ENCODE measurements at places on chromosomes 3 and 15.

GRCh38 chr15:41656188-41656587 lies 4.0 kb upstream of the MGA start:
- no peak for DNase-seq

DNA sequence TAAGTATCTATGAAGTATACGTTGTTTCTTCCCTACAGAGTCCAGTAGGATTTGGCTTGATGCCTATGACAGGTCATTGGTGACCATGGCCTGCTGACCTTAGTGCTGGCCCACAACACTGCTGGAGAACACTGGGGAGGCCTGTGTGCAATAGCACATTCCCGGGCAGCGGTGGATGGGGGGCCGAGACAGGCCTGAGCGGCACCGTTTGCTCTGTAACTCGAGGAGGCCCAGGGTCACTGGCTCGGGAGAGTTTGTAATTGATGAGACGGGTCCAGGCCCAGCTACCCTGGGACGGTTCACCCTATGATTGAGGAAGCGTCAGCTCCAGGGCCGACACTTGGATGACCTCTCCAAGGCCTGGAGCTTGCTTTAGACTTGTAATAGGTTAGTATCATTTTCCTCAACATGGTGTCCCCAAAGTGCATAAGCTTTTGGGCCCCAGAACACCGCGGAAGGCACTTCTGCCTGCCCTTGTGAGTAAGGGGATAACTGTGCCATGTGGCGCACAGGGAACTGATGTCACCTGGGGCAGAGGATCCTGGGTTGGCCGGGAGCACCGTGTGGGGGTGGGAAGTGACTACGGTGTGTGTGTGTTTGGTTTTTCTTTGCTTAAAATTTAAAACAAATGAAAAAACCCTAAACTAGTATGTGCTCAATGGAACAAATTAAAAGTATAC lies 12.0 kb downstream of the TRPM1 start:
- no peak for DNase-seq

DNA sequence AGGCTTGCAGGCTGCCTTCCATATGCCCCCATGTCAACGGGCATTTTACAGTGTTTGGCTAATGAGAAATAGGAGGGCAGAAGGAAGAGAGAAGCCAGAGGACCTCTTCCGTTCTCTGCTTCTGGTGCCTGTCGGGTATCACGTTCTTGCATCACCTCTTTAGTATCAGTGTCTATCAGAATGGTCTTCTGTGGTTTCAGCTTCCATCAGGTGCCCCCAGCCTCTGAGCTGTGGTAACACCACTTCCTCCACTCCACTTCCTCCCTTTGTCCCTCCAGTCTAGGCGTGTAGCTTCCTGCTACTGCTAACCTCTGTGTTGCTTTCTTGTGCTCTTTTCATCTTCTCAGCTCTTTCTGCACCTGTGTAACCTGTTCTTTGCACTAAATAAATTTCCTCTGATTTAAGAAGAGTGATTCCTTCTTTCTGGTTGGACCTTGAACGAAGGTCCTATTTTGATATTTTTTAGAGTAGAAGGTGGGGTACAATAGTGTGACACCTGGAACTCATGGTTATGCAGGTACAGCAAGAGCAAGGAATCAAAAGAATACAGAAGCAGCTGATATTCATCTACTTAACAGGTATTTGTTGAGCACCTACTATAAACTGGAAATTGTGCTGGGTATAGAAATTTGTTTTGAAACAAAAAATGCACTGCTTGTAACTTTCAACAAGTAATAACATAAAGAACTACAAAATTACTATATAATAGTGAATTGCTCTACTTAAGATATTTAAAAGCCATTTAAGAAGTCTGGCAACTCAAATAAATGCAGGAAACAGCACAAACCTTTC lies 27.4 kb upstream of the FOXB1 start:
- DNase-seq = no peak

GRCh38 chr3:193853511-193854219 lies 260.7 kb downstream of the OPA1 start:
- no peak for DNase-seq

DNA sequence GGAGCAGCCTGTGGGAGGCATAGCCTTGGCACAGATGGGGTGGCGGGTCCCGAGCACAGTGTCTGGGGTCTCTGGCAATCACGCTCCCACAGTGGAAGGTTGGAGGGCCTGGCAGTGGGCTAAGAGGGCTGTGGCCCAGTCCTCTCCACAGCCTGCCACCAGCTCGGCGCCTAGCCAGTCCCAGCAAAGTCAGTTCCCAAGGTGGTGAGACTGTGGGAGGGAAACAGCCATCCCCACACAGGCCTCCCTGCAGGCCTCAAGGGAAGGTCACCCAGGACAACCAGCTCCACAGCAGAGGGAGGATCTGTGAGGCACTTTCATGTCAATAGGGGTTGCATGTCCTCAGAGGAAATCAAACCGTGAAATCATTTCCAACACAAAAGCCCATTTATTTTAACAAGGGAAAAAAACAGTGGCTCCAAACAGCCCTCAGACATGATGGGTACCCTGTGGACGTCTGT lies 27.6 kb upstream of the LIMD1 start:
- no peak for DNase-seq

DNA sequence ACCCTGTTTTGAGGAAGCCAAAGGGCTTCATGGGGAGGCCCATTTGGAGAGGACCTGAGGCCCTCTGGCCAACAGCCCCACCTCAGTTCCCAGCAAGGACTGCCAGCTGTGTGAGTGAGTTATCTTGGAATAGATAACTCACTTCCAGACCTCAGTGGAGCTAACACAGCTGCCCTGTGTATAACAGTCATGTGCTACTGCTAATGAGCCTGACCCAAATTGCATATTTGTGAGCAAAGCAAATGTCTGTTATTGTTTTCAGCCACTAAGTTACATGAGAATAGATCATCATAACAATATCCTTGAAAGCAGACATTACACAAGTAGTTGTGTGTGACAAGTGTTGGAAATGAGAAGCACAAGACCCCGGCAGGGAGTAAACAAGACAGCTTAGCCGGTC lies 355.8 kb downstream of the MCTP2 start:
- DNase-seq = no peak

DNA sequence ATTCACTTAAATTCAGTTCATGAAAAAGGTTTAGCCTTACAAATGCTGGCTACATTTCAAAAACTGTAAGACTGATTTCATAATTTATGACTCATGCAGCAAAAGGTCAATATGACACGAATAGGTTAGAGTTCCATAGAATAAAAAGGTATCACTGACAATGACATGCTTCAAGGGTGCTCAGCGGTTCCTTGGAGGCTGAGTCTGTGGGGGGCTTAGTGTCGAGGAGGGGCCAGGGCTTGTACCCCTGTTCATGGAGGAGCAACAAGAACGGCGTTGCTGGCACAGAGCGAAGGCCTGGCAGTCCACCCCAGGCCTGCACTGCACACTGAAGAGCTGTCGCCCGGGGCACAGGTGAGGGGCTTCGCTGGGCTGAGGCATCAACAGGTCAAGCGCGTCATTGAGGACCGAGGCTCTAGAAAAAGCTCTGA lies 174.2 kb downstream of the NR1D2 start:
- DNase-seq = no peak

Measured in ecto neural progenitor cell (in vitro differentiated cells).